Vagina (tissue), 2 donors: ENCODE measurements at places on chromosomes 7 and 10.

DNA sequence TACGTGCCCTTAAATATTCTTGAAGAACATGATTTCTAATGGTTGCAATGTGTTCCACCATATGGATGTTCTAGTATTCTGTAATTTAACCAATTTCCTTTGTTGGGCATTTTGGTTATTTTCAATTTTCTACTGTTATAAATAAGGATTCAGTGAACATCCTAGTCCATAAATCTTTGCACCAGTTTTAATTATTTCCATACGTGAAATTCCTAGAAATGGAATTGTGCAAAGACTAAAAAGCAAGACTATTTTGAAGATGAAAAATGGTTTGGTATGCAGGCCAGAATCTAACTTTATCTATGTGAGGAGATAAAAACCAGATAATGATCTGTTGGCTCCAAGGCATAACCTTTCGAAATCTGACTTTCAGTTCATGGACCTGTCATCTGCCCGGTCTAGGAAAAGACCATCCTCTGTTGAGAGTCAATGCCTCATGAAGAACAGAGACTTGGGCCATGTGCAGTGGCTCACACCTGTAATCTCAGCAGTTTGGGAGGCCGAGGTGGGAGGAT, 633.2 kb upstream of the NRP1 start:
- DNase-seq = no peak

DNA sequence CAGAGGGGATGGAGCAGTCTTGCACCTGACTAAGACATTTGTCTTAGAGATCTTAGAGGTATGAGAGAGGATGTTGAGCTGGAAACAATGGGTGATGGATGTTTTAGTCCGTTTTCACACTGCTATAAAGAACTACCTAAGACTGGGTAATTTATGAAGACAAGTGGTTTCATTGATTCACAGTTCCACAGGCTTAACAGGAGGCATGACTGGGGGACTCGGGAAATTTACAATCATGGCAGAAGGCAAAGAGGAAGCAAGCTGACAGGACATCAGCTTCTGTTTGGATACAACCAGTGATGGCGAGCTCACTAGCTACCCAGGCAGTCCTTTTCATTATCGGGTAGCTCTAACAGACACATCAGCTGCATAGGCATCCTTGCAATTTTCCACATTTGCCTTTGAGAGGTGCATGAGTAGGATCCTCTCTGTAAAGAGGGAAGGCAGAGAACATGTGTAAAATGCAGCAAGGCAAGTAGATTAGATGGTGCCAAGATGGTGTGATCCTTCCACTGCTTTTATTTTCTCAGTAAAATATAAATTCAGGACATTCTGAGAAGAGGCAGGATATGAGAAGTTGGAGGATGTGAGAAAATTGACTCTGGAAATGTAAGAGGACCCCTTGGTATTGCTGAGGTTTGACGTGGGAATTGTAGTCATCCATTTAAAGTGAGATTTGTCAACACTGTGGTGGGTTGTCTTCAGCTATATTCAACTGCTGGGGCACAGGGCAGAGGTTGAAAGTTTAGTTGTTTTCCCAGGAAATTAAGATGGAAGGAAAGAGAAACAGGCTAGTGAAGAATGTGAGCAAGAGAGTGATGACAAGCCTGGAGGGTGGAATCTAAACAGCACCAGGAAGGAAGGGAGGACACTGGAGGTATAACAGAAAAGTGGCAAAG, 1140.0 kb upstream of the AUTS2 start:
- DNase-seq = no peak

- no peak for DNase-seq
These were observed 33.7 kb downstream of the DDC start for GRCh38 chr7:50531401-50531911.

GRCh38 chr7:149598721-149599308, 101.2 kb upstream of the ZNF746 start:
- no peak for DNase-seq

DNA sequence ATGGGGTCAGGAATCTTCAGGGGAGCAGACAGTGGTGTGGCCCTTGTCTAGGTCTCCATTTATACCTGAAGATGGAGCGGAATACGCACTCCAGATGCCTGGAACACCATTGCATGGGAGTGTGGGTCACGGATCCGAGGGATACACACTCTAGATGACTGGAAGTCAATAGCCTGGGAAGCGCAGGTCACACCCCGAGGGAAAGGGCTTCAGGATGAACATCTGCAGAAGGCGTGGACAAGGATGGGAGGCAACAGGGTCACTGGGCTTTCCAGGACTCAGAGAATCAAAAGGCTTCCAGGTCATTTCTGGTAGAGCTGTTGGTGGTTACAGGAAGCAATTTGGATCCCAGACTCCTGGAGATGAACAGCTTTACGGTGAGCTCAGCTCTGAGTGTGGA, 382.2 kb upstream of the KLF6 start:
- DNase-seq = no peak

- DNase-seq = no peak
These were observed 582.4 kb downstream of the SUGCT start for GRCh38 chr7:40717242-40717641.

DNA sequence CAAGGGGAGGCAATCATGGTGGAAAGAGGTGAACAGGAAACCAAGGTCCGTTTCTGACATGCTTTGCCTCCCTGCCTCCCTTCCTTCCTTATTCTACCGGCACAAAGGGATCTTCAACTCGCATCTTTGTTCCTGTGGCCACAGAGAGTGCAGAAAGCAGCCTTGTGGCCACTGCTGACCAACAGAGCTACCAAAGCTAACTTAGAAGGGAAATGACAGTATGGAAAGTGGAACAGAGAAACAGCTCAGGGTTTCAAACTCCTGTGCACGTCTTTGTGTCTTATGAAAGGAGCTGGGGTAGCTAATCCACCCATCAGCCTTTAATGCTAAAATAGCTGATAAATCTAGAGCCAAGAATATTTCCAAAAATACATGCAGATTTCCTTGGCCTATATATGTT, 588.0 kb downstream of the SORCS1 start:
- DNase-seq = no peak

DNA sequence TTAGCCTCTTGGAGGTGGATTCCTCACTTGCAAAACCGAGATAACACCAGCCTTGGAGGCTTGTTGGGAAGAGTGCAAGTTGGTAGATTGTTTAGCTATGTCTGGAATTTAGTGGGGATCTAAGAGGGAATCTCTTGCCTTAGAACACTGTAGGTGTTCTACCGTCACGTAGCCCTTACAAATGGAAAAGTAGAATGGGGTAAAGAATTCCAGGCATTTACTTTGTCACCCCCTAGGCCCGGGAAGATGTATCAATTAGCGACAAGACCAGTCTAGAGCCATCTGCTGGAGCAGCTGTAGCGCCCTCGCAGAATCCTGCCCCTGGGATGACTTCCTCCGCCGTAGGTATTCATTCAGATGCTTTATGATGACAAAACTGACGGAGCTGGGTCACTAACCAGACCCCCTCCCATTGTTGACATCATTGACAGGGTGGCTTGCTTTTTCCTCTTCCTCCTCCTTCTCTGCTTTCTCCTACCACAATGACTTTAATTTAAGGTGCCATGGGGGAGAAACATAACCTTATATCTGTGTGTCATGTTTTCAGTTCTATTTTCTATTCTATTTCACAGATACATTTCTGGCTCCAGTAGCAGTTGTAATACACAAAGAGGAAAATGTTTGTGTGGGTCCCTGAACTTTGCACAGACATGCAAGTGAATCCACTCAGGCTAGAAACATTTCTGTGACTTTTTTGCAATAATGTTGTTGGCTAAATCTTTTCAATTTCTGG, 262.6 kb upstream of the LYZL1 start:
- DNase-seq = no peak

- no peak for DNase-seq
These were observed 1.6 kb downstream of the AIFM2 start for GRCh38 chr10:70130878-70131559.

DNA sequence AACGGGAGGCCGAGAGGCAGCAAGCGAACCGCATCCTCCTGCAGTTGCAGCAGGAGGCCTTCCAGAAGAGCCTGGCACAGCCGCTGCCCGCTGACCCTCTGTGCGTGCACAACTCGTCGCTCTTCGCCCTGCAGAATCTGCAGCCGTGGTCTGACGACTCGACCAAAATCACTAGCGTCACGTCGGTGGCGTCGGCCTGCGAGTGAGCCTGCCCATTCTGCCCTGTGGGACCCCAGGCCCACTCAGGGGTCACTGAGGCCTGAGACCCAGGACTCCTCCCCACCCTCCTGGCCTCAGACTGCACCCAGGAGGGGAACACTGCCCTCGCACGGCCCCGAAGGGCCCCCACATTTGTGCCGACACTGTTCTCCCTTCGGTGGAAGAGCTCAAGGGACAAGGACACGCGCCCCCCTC, 5.6 kb downstream of the TLX1 start:
- DNase-seq = no peak

DNA sequence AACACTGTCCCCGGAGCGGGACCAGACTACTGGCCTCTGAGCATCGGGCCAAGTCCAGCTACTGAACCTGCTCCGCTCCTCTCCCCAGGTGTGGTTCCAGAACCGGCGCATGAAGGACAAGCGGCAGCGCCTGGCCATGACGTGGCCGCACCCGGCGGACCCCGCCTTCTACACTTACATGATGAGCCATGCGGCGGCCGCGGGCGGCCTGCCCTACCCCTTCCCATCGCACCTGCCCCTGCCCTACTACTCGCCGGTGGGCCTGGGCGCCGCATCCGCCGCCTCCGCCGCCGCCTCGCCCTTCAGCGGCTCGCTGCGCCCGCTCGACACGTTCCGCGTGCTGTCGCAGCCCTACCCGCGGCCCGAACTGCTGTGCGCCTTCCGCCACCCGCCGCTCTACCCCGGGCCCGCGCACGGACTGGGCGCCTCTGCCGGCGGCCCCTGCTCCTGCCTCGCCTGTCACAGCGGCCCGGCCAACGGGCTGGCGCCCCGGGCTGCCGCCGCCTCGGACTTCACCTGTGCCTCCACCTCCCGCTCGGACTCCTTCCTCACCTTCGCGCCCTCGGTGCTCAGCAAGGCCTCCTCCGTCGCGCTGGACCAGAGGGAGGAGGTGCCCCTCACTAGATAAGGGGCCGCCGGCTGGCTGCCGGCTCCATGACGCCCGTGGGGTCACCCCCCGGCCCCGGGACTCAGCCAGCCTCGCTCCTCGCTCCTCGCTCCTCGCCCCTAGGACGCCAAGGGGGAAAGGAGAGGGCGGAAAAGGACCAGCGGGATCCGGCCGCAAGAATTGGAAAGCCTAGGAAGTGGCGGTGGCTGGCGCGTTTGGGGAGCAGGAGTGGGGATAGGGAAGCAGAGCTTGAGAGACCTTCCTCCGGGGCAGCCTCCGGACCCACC, 3.4 kb downstream of the EVX1 start:
- no peak for DNase-seq

- DNase-seq = no peak
These were observed 38.4 kb downstream of the TWIST1 start for GRCh38 chr7:19079066-19079465.

DNA sequence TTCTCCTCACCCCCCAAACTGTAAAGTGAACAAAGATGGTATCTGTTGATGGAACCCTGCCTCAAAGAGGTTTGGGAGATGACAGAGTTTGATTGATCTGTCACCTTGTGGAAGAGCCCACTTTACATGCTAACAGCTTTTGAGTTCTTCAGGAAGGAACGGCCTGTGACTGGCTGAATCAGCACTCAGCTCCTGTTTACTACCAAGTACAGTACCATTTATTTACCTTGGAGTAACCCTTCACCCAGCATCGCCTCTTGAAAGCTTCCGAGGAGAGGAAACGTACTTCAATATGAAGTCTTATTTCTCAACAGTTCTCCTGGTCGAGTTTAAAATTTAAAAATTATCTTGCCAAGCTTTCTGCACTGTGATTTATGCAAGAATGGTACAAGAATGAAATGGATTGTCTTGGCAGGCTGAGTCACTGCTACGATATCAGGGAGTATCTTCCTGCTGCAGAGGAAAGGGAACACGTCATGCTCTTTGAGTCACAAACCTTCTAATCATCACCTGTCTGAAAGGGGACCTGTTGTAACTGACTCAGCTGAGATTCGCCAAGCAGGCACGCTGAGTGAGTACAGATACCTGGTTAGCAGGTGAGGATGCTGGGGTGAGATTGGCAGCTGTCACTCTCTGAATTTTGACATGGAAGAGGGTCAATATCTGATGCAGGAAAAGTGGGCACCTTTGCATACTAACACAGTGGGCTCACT, 30.1 kb downstream of the KLF6 start:
- DNase-seq = no peak

DNA sequence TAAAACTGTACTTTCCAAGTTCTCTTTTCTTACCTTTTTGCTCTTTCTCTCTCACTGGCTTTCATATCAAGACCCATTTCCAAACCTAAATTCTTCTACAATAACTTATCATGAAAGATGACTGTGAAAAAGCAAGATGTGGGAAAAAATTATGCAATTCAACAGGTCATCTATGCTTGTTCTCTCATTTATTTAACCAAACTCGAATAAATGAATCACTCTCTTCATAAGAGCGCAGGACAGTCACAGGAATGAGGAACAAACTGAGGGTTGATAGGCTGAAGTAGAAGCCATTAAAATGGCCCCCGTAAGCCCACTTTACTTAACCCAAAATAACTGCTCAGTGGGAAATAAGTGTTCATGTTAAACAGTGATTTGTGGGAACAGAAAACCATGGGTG, 1289.7 kb upstream of the SORCS1 start:
- no peak for DNase-seq

DNA sequence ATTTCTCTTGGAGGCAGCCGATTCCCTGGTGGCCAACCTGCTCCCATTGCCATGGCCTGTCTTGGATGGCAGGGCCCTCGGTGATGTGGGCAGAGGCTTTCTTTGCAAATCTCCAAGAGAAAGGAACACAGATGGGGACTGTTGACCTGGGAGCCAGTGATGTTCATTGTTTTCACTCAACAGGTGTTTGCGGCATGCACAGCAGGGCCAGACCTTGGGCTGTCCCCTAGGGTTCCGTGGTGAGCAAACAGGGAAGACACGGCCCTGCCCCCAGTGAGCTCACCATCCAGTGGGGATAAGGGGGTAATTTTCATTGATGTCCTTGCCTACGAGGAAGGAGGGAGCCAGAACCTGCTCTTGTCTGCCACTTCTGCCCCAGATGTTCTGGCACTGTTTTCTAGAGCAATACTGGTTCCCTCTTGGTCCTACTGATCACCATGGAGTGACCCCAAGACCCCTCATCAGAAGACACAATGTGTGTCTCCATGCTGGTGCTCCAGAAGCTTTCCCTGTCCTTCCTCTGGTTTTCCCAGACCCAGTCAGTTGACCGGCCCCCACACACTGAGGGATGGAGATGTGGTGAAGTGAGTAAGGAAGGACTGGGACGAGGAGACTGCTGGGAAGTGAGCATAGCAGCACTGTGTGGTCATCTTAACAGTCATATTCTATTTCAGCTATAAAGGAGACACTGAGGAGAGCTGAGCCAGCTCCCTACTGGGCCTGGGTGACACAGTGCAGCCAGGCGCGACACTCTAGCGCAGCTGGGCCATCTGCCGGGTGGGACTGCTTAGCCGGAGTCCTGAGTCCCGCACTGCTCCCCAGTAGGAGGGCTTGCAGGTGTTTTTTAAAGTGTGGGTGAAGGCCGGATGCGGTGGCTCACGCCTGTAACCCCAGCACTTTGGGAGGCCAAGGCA, 20.4 kb upstream of the FIGNL1 start:
- DNase-seq = no peak

- no peak for DNase-seq
These were observed 447.8 kb upstream of the FZD8 start for GRCh38 chr10:36089790-36090440.

DNA sequence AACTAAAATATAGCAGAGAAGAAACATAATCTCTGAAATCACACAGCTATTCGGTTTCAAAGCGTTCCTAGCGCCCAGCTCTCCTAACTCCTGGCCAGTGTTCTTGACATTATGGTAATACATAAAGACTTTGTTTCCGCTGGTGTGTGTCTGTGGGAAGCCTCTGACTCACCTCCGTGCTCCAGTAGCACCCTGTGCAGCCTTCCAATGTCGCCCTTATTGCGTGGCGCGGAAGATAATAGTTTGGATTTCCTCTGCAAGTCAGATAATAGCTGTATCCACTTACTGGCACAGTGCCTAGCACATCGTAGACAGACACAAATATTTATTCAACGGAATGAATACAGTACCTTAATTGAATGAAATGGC, 570 bp downstream of the BMS1 start:
- DNase-seq = no peak
